ENCODE measurements at places on chromosomes 2 and 18. TPM values are rescaled to one million over a fixed set of nuclear protein-coding genes. Genes with fewer than 3 reads are reported as not detected.

Gene SP140
- 0.77 TPM for total RNA-seq

DNA sequence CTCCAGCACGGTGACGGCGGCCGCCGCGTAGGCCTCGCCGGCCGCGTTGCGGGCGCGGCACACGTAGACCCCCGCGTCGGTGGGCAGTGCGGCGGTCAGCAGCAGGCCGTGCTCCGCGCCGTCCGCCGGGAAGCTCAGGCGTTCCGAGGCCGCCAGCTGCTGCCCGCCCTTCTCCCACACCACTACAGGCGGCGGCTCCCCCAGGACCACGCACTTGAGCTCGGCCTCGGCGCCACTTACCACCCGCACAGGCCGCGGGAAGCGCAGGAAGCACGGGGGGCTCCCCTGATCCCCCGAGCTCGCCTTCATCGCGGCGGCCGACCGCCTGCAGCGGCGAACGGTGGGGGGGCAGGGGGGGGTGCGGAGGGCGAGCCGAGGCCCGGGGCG lies 422 bp downstream of the OBSL1 start:
- H3K4me1 ChIP-seq = no peaks in the 10 kb centered on the region
- peak overlapping the region; percentile 37 for H3K4me3 ChIP-seq
- DNase-seq = no peak

- H3K27ac ChIP-seq = peak overlapping the region; percentile 38
- H3K36me3 ChIP-seq = no peaks in the 10 kb centered on the region
- no peaks in the 10 kb centered on the region for H3K27me3 ChIP-seq
- H3K4me1 ChIP-seq = no peaks in the 10 kb centered on the region
- DNase-seq = no peak
Observed at GRCh38 chr2:85264471-85264870, 63.3 kb downstream of the TGOLN2 start.

- no peak for DNase-seq
- H3K27ac ChIP-seq = no peak overlapping the region
- no peaks in the 10 kb centered on the region for H3K4me1 ChIP-seq
- H3K4me3 ChIP-seq = no peak overlapping the region
- no peaks in the 10 kb centered on the region for H3K36me3 ChIP-seq
Observed at GRCh38 chr2:204664708-204665121, 119.4 kb downstream of the PARD3B start.

Gene CHST9
- not detected for total RNA-seq

Data from uterus (tissue), 4 donors.